NAMALWA (cell line): ENCODE measurements at places on chromosomes 6 and 20.

DNA sequence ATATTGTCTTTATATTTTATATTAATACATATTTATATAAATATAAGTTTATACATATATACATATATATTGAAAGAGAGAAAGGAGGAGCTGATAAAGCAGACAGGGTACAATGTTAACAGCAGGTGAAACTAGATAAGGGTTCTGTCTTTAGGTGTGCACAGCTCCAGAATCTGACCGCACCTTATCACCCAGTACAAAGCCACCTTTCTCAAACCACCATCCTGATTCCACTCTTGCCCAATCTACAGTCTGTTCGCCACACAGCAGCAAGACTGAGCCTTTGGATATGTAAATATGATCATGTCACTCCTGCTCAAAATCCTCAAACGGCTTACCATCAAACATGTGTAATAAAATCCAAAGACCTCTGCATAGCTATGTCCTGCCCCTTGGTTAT is 34.7 kb upstream of the ASCC3 start:
- no peak for DNase-seq

GRCh38 chr20:41373931-41374920 is 7.6 kb upstream of the EMILIN3 start:
- DNase-seq: no peak

DNA sequence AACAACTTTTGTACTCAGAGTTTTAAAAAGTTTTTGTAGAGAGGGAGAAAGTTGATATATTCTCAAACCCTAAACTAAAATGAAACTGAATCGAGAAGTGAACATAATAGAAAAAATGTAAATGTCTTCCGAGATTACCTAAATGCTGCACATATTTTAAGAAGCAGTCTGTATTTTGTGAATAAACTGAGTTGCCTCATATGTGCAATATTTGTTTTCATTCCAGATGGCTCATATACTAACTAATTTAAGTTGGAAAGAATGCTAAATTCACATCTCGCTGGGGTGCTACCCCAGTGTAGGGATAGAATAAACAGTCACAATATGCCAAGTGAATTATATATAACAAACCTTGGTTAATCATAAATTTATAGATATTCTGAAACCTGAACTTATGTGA is 285.9 kb upstream of the THEMIS start:
- no peak for DNase-seq

- DNase-seq: peak; percentile 57
Measured at GRCh38 chr6:3259491-3259958, 778 bp downstream of the PSMG4 start.

DNA sequence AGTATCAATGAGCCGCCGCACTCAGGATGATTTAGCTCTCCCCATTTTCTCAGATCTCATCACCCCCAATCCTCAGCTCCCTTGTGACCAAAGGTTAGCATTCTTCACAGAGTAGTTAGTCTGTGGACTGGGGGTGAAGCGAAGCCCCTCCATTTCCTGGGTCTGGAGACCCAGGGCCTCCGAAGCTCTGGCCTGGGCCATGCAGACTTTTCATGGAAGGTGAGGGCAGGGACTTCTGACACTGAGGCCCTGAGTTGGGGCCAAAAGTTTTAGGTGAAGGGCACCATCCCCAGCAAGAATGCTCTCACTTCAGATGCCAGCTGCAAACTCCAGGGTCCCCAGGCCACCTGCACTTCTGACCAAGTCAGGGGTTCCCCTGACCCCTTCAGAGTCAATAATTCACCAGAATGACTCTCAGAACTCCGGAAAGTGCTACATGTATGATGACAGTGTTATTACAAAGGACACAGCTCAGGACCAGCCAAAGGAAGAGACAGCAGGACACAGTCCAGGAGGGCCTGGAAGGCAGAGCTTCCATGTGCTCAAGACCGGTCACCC is 65.7 kb upstream of the DUSP22 start:
- DNase-seq: no peak

- DNase-seq: no peak
Measured at GRCh38 chr6:50467931-50468330, 245.4 kb upstream of the TFAP2D start.

GRCh38 chr6:166046226-166046625 is 121.4 kb downstream of the TBXT start:
- DNase-seq: no peak

- peak; percentile 37 for DNase-seq
Measured at GRCh38 chr20:23361119-23361475, 885 bp upstream of the GZF1 start.

GRCh38 chr6:71481011-71481410 is 192.4 kb downstream of the OGFRL1 start:
- DNase-seq: no peak

DNA sequence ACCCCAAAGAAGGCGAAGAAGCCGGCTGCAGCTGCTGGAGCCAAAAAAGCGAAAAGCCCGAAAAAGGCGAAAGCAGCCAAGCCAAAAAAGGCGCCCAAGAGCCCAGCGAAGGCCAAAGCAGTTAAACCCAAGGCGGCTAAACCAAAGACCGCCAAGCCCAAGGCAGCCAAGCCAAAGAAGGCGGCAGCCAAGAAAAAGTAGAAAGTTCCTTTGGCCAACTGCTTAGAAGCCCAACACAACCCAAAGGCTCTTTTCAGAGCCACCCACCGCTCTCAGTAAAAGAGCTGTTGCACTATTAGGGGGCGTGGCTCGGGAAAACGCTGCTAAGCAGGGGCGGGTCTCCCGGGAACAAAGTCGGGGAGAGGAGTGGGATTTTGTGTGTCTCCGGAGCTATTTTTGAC is 69.6 kb downstream of the HFE start:
- no peak for DNase-seq

- DNase-seq: no peak
Measured at GRCh38 chr6:159438106-159438505, 254.9 kb downstream of the SOD2 start.

- no peak for DNase-seq
Measured at GRCh38 chr6:1605893-1606779, 3.6 kb upstream of the FOXC1 start.

DNA sequence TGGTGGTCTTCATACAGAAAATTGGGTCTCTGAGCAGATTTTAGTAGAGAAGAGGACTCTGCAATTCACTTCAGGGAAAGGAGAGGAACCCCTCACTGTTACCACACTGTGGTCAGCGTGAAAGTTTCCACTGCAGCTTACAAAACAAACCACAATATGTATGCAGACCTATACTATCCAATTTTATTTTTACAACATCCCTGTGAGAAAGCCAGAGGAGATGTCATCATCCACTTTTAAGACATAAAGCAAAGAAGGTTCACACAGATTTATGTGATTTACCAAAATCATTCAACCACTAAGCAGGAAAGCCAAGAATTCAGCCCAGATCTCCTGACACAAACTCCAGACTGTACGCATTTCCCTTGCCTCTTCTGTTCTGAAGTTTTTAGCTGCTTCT is 442.4 kb downstream of the FRK start:
- DNase-seq: no peak

GRCh38 chr6:125656287-125656870 is 93.1 kb upstream of the HEY2 start:
- no peak for DNase-seq

DNA sequence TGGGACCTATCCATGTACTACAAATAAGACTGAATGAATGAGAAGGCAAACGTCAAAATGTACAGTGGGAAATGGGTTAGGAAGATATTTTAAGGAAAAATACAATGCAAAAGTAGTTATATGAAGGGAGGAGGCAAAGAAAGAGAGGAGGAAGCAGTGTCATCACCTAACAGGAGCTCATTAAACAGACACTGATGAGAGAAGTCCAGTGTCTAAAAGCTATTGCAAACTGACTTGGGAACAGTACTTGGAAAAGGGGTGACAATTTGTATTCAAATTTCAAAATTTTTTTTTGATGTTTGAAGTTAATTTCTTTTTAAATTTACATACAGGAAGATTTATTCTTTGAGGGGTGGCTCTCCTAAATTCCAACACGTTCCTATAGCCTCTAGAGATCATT is 143.5 kb upstream of the NOX3 start:
- no peak for DNase-seq

GRCh38 chr20:14960831-14961230 is 623.4 kb upstream of the FLRT3 start:
- DNase-seq: no peak

- DNase-seq: no peak
Measured at GRCh38 chr20:46364670-46365486, 41.5 kb downstream of the ELMO2 start.

DNA sequence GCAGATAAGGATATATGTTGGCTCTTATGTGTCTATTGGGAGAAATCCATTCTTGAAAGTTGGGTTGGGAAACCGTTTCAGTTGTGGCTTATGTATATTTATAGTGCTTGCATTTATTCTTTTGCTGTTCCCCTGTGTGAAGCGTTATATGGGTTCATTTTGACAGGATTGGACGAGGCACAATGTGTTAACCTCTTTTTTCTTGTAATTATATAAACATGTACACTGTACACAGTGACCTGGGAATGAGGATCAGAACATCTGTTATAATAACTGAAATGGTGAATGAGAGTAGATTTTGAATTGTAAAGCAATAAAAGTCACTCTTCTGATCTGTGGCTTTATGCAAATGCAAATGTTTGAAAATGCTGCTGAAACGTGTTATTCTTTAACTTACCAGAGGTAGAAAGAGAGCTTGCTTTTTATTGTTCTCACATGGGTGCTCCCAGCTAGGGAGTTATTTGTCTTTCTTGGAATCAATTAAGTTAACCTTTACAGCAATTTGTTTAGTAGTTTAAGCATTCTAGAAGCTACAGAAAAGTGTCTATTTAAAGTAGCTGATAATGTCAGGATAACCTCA is 213.7 kb downstream of the GRIK2 start:
- no peak for DNase-seq

- DNase-seq: no peak
Measured at GRCh38 chr20:36339646-36340592, 33.8 kb downstream of the DLGAP4 start.

GRCh38 chr6:88856566-88856965 is 106.9 kb downstream of the RNGTT start:
- no peak for DNase-seq

GRCh38 chr20:36439731-36440072 is 101.6 kb upstream of the MYL9 start:
- no peak for DNase-seq

GRCh38 chr6:64054861-64055260 is 419.3 kb downstream of the PHF3 start:
- DNase-seq: no peak

DNA sequence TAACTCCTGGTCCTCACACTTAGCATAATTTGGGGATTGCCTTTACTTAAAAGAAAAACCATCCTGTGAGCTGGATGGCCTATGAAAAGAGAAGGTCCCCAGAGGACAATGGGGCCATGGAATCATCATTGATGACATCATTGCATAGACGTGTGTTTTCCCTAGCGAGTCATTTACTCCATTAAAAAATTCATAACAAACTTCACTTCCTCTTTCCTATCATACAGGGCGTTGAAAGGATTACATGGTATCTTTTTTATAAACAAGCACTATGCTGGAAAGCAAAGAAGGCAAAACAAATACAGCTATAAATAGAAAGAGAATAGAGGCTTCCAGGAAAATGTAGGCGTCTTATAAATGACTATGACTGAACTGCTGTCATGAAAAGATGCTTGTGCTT is 11.3 kb upstream of the COL12A1 start:
- DNase-seq: no peak

- DNase-seq: no peak
Measured at GRCh38 chr20:47315339-47316056, 41.0 kb downstream of the ZMYND8 start.

DNA sequence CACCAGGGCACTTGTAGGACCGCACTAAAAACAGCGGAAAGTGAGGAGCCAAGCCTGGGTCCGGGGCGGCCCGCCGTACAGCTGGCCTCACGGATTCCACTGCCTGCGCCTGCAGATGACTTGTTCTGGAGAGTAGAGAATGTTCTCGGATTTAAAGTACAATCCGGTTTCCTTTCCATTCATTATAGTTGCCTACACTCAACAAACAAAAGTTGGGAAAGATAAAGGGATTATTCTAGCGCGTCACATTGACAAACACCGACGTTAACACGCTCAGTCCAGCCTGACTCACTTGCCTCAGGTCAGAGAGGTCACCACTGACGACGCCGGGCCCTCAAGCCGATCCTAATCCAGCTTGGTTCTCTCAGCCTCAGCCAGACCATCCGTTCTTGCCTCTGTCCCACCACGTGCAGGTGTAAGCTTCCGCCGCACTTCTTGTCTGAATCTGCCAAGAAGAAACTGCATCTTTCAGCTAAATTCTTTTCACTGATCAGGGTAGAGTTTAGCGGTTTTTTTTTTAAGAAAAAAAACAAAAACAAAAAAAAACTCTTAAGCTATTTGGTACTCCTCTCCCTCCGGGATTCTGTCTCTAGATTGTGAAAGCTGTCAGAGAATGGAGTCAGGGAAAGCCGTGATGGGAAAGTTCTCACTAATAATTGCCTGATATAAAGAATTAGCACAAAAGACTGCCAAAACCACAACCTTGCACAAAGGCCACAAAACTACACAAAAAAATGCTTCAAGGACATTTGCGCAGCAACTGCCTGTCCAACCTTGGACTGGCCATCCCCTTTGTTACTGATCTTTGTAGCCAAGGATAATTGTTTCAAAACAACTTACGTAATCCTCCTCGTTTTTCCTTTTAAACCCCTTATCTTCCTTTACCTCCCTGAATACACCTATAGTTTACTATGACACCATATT is 1.1 kb upstream of the PHF10 start:
- no peak for DNase-seq

GRCh38 chr6:138004430-138005287 is 102.6 kb downstream of the PERP start:
- DNase-seq: peak; percentile 63

DNA sequence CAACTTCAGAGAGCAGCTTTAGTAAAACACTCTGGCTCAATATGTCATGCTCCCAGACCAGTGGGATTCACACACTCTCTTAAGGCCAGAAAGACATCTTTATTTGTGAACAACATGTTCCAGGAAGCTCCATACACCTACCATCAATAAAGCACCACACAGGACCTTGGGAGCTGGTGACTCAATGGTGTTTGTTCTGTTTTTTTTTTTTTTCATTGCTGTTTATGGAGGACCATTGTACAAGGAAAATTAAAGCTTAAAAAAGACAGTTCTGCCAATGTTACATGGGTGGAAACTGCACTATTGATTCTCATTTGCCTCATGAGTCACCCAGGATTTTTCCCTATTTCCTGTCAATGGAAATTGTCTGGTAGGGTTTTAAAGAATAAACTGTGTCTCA is 36.3 kb upstream of the TENT5A start:
- no peak for DNase-seq

- DNase-seq: no peak
Measured at GRCh38 chr20:34517114-34517505, 888 bp downstream of the DYNLRB1 start.

DNA sequence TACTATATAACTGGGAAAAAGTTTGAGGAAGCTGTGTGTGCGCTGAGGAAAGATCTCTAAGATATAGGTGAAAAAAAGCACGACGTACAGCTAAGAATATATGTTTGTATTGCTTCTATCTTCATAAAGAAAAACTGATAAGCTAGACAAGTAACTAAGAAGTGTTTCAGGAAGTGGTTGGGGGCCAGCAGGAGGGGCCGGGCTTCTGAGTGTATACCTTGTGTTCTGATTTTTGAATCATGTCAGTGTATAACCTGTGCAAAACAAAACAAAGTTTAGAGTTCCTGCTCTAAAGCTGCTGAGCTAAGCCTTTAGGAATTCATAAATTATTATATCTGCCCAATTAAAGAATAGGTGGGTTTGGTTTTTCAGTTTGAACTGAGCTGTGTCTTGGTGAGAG is 7.9 kb upstream of the OSER1 start:
- DNase-seq: no peak
